ENCODE measurements at places on chromosomes 5 and 9.

DNA sequence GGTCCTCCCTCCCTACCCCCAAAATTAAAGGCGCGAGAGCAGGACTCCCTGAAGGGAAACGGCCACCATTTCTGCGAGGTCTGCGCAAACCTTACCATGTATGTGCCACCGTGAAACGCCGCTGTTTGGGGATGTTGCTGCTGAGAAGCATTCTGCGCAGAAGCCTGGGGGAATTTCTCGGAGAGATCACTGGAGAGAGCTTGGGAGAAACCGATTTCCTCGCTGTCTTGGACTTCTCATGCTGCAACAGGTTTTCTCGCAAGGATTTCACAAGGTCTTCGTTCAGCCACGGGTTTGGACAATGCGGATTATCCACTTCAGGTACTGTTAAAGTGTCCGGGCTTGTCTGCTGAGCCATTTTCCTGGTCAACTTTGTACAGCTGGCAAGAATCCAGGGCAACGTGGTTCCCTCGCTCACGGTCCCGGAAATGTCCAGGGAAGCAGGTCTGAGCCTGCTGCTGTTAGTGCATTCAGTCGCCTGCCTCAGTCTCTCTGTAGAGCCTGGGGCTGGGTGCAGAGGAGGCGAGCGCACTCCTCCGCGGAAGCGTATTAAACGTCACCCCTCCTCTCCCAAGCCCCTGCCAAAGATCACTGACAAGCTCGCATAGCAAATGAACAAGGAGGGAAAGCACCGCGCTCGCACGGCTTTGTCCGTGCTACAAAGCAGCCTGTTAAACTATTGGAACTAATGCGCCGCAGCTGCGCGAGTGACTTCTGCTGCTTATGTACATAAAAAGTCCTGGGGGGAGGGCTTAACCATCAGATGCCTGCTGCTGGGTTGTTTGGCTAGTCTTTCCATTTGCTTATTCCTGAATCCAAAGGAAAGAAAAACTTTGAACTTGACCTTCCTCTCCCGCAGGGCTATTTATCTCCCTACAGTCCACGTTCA, 125.1 kb downstream of the PDE4D start:
- peak; percentile 44 for DNase-seq

DNA sequence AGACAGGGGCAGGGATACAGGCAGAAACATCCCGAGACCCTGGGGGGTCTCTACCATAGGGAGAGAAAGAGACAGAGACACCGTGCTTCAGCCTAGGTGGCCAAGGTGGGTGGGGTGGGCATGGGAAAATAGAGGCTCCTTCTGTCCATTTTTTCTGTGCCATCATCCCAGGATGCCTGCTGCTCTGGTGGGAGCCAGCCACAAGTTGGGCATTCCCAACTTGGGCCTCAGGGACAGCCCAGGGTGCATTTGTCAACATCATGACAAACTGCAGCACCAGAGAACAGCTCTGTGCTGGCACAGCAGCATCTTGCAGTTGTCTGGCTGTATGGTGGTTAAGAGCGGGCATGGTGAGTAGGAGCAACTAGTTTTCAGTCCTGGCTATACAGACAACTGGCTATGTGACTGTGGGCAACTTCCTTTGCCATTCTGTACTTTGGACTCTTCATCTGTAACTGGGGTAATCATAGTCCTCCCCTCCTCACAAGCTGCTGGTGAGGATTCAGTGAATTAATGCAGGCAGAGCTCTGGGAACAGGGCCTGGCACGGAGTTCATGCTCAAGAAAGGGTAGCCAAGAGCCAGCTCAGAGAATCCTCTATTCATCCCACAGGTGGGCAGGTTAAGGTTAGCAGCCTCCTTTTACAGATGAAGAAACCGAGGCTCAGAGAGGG, 100.4 kb downstream of the RGS3 start:
- no peak for DNase-seq

GRCh38 chr5:54226215-54226614, 84.2 kb downstream of the ARL15 start:
- no peak for DNase-seq

GRCh38 chr5:31116466-31117031, 76.9 kb upstream of the CDH6 start:
- no peak for DNase-seq

DNA sequence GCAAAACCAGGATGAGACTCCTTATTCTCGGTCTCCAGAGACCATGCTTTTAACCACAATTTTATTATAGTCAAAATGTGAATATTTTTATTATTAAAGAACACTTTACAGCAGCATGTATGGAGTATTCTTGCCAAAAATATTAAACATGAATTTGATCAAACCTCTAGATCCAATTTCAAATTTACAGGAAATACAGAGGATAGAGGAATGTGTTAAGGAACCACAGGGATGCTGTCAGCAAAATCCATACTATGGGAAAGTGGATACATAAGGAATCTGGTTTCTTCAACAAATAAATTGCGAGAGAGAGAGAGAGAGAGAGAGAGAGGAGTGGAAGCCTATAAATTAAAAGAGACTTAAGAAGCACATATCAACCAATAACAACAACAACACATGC, 348.2 kb upstream of the NUDT12 start:
- no peak for DNase-seq

DNA sequence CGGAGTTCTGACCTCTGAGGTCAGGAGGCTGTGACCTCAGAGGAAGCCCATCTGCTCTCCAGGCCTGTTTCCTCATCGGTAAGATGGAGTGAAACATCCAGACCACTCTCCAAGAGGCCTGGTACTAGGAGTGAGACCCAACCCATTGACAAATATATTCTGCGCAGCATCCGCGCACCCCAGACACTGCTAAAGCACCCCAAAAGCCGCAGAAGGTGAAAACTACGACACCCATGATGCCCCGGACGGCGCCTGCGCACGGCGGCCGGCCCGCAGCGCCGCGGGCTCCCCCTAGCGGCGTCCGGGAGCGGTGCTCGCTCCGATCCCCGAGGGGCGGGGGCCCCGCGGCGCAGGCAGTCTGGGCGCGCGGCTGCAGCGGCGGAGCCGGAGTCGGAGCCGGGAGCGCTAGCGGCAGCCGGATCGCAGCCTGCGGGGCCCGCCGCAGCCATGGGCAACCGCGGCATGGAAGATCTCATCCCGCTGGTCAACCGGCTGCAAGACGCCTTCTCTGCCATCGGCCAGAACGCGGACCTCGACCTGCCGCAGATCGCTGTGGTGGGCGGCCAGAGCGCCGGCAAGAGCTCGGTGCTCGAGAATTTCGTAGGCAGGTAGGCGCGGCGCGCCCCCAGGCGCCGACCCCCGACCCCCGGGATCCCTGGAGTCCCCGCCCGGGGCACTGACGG, at the start of gene DNM1:
Gene DNM1, plus strand, starts transcription at position 356 of the 683 bp plus-strand sequence. Its CDS starts 92 bp downstream, at position 448.
- peak; percentile 80 for DNase-seq

GRCh38 chr9:95780751-95781150, 94.7 kb upstream of the ERCC6L2 start:
- no peak for DNase-seq

DNA sequence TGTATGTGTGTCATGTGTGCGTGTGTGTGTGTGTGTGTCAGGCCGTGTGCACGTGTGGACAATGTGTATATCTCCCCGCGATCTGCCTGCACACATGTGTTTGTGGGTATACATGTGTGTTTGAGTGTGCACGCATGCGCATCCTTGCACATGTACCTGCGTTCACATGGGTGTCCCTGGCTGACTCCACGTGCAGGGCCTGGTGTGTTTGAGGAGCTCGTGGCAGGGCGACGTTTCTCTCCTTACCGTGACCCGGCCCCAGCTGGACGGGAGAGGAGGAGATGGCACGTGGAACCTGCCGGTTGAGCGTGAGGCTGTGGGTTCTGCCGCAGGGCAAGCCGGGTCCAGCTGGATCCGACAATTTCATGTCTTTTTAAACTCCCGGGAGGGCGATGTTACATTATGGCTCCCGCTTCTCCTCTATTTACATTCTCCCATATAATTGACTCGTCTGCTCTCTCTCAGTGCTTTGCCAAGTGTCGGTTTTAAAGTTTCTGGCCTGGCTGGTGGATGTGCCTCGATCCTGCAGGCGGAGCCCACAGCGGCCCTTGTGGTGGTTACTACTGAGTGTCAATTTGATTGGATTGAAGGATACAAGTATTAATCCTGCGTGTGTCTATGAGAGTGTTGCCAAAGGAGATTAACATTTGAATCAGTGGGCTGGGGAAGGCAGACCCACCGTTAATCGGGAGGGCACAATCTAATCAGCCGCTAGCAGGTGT, 5.9 kb downstream of the COL5A1 start:
- DNase-seq: no peak

GRCh38 chr5:139131465-139131864, 66.7 kb downstream of the SIL1 start:
- no peak for DNase-seq

DNA sequence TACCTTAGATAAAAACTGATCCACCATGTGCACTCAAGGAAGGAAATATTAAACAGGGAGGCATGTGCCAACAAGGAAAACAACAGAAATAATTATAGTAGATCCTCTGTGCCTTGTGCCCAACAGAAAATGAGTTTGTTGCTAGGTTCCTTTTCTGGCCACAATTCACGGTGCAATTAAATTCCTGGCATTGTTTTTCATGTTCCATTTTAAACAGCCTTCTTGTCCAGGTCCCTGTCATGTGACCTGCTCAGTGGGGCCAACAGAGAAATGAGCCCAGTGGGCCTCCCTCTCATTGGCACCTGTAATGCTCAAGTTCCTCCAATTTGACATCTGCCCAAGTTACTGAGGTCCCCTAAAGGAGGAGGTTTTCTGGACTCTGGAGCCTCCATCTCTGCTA, 56.5 kb downstream of the SPOCK1 start:
- no peak for DNase-seq

GRCh38 chr9:79617395-79617794, 45.6 kb downstream of the TLE4 start:
- no peak for DNase-seq

DNA sequence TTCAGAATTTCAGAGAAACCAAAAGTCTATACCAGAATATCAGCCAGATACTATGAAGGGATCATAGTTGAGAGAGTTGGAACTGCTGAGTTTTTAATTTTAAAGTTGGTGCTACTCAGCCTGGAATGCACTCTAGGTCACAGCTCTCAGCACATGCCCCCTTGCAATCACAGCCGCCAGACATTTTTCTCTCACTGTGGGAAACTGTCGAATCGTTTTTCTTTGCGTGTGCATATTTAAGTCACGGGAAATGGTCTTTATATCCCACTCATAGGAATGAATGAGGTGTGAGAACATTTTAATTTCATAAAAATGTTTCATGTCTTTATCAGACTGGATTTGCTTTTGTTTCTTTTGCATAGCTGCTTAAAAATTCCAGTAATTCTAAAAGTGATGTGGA, 12.2 kb upstream of the SPDL1 start:
- no peak for DNase-seq

DNA sequence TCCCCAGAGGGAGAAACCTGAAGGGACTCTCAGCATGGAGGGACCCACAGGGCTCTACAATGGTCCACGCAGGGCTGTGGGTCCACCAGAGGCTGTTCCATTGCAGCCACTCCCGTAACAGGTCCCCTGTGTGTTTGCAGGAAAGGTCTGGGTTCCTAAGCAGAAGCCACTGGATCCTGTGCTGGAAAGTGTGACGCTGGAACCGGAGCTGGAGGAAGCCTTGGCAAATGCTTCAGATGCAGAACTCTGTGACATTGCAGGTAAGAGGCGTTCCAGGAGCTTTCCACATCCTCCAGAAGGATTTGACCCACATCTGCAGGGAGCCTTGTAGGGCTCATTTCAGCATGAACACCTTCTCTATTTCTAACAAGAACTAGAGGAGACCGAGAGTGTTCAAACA, 51.7 kb downstream of the TMOD1 start:
- DNase-seq: no peak

GRCh38 chr5:143182901-143183820, 220.3 kb downstream of the NR3C1 start:
- DNase-seq: no peak

DNA sequence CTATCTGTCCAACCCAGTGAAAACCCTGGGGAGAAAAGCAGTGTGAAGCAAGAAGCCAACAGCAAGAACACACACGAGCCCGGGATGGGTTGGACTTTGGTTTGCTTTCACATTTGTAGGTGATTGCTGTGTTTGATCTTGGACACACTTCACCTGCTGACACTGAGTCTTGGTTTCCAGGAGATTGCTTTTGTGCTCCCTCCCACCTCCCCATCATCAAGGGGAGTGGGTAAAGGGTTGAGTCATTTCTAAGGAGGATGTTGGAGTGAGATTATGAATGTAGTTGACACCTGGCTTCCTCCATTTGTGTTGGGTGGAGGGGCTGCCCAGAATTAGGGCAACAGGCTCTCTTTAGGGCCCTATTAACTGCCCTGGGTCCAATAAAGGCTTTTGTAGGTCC, 37.5 kb downstream of the ANKDD1B start:
- DNase-seq: no peak

DNA sequence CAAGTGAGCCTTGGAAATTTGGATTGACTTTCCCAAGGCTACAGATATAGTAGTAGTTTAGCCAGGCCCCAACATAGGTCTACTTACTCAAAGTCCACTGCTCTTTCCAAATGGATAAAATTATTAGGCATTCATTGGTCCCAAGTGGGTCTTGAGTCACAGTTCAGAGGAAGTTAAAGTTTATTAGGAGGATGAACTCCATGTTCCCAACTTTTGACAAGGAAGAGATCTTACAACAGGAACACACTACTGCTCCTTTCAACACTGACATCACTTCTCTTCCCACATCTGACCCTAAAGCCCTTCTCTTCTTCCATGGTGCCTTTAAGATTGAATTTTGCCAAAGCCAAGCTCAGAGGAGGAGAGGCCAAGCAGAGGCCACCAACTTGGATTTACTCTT, 234.5 kb upstream of the TRIM32 start:
- DNase-seq: no peak

- no peak for DNase-seq
These were observed 51.8 kb upstream of the RAPGEF1 start for GRCh38 chr9:131791542-131792254.

Data from CD4-positive, alpha-beta T cell treated with Interleukin-4 for 1 hour (primary cell).